ENCODE measurements at places on chromosomes 1 and 21.

GRCh38 chr1:3590951-3591865 lies 20.1 kb downstream of the MEGF6 start:
- DNase-seq: no peak

GRCh38 chr1:183227422-183228346 lies 41.6 kb downstream of the LAMC2 start:
- DNase-seq: peak; percentile 16

DNA sequence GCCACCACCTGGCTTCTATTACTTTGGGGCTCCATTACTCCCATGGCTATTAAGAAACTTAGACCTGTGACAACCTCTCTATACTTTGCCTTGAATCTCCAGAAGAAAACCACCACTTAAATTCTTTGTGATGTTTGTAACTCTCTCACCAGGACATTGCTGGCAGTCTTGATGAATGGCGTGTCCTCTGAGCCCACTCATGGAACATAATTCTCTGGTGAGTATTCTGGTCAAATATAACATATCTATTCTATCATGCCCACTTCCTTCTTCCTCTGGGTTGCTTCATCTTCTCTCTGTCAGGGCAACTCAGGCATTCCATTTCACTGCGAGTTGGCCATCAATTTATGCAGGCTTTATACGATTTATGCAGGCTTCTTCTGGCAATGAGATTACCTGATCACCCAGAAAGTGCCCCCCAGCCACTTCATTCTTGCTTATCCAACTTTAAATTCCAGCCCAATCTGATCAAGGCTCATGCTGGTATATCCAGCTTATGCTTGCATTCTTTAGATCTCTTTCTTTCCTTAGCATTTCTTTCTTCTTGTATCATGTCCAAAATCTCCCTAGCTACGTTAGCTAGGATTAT lies 112.0 kb upstream of the CHRM3 start:
- no peak for DNase-seq

GRCh38 chr1:56434025-56434424 lies 145.3 kb downstream of the PLPP3 start:
- DNase-seq: no peak

DNA sequence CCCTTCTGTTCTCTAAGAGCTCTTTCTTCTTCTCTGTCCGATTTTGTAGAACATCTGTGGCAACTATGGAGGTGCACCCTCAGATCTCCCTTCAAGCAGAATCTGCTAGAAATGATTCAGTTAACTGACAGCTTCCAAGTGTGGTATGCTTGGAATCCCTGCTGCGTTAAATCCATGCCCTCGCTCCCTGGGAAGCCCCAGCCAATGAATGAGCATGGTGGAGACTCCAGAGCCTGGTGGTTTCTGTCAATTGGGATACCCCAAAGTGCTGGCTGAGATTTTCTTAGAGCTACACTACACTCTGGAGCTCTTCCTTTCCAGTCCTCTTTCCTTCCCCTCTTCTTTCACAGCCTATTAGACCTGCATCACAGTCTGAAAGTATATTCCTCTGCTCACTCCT lies 116.3 kb upstream of the C1orf21 start:
- no peak for DNase-seq
